ENCODE measurements at places on chromosomes 1 and 21.

DNA sequence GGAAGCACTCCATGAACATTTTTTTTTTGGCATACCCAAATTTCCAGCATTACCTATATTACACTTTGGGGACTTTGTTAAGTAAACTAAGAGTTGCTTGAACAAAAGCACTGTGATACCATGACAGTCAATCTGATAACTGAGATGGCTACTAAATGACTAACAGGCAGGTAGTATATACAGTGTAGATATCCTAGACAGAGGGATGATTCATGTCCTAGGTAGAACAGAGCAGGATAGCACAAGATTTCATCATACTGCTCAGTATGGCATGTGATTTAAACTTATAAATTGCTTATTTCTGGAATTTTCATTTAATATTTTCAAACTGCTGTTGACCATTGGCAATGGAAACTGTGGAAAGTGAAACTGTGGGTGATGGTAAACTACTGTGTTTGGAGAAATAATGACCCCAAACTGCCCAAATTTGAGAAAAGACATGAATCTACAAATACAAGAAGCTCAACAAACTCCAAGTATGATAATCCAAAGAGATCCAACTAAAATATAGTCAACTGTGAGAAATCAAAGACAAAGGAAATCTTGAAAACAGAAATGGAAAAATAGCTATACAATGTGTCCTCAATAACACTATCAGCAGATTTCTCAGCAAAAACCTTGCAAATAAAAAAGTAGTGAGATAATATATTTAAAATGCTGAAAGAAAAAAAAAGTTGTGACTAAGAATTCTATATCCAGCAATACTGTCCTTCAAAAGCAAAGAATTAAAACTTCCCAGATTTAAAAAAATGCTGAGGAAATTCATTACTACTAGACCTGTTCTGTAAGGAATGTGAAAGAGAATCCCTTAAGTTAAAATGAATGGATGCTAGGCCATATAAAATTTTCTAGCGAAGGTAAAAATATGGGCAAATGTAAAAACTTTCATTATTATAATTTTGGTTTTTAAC, 410.4 kb downstream of the DUSP10 start:
- no peak for DNase-seq

- DNase-seq = no peak
These were observed 176.5 kb downstream of the HIVEP3 start for GRCh38 chr1:41742219-41742618.

- DNase-seq = no peak
These were observed 4.8 kb upstream of the FAM110D start for GRCh38 chr1:26153966-26154532.

DNA sequence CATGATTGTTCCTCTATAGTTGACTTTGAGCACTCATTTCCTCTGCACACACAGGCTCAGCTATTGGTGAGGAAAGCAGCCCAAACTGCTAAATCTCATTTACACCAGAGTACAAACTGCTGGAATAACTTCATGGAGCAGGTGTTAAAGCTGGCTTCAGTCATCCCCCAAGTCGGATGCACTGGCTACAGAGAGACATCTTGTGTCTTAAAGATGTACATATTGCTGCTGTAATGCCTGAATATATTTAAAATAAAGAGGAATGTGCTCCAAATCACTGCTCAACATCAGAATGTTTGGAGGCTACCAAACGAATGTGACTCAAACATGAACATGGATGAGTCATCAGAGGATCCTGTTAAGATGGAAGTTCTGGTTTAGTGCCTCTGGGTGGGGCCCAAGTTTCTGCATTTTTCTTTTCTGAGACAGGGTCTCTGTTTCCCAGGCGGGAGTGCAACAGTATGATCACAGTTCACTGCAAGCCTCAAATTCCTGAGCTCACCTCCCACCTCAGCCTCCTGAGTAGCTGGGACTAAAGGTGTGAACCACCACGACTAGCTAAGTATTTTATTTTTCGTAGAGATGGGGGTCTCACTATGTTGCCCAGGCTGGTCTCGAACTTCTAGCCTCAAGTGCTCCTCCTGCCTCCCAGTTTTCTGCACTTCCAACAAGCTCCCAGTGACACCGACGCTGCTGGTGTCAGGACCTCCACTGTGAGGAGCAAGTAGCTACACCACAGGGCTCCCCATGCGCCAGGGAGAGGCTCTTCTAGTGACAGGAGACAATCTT, 79.0 kb upstream of the KRTAP19-8 start:
- no peak for DNase-seq

- DNase-seq = no peak
These were observed 13.3 kb upstream of the BARHL2 start for GRCh38 chr1:90730243-90731022.

- no peak for DNase-seq
These were observed 271.3 kb upstream of the KIAA0040 start for GRCh38 chr1:175463853-175464252.

GRCh38 chr1:245894843-245895242, 612.2 kb downstream of the SMYD3 start:
- DNase-seq = no peak

GRCh38 chr1:66951513-66951912, 26.7 kb downstream of the MIER1 start:
- no peak for DNase-seq

DNA sequence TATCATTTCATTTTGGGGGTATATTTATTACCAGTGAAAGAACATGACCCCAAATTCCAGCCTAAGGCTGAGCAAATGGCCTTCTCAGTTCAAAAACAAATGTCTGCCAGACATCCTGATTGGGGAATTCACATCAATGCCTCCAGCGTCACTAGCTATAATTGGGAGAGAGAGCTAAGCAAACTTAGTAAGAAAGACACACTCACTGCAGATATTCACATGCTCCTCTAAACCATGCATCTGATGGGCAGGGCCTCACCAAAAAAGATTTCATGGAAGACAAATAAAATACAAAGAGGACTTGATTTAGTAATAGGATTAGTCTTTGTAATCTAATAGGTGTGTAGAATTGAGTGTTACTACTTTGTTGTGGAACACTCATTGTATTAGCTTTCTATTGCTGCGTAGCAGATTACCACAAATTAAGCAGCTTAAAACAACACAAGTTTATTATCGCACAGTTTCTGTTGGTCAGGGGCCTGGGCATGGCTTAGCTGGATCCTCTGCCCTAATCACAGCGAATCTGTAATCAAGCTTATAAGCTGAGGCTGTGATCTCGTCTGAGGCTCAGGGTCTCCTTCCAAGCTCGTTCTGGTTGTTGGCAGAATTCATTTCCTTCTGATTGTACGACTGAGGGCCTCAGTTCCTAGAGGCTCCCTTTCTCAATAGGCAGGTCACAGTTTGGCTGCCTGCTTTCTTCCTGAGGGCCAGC, 243.0 kb downstream of the PBX1 start:
- DNase-seq = no peak

- DNase-seq = no peak
These were observed 2.8 kb downstream of the PTPRU start for GRCh38 chr1:29239142-29239541.

DNA sequence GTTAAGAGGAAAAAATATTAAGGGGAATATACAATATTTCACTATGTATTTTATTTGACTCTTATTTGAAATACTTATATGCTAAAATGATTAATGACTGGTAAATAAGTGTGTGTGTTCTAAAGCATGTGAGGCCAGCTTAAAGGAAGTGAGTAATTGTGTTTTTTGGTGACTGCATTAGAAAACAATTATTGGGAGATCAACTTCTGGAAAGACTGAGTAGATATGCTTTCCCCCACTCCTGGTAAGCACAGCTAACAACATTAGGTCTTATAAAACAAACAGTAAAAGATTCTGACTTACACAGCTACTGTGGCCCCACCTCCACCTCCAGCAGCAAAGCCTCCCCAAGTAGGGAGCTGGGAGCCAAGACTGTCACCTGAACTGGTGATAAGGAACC, 403.0 kb downstream of the SRGAP2C start:
- no peak for DNase-seq

DNA sequence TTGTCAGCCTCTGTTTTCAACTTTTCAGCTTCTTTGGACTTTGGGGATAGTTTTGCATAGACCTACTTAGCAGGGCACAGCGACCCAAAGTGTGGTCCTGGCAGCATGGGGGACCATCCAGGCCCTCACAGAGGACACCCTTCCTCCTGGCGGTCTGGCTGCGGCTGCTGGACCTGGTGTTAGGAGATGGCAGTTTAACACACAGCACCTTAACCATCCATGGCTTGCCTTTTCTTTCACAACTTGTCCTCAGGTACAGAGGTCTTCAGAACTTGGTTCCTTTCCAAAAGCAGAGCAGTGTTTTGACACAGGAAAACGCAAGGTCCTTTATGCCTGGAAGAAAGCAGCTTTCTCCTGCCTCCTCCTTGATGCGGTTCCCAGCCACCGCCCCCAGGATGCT, 68.1 kb downstream of the RHOU start:
- no peak for DNase-seq

- DNase-seq = no peak
These were observed 140.5 kb downstream of the SLC44A5 start for GRCh38 chr1:75470448-75470847.

GRCh38 chr1:85393490-85393889, 71.5 kb downstream of the DDAH1 start:
- no peak for DNase-seq

- DNase-seq = no peak
These were observed 66.1 kb upstream of the PLA2G4A start for GRCh38 chr1:186762653-186763052.

GRCh38 chr1:212633161-212633560, 24.6 kb downstream of the ATF3 start:
- DNase-seq = no peak

DNA sequence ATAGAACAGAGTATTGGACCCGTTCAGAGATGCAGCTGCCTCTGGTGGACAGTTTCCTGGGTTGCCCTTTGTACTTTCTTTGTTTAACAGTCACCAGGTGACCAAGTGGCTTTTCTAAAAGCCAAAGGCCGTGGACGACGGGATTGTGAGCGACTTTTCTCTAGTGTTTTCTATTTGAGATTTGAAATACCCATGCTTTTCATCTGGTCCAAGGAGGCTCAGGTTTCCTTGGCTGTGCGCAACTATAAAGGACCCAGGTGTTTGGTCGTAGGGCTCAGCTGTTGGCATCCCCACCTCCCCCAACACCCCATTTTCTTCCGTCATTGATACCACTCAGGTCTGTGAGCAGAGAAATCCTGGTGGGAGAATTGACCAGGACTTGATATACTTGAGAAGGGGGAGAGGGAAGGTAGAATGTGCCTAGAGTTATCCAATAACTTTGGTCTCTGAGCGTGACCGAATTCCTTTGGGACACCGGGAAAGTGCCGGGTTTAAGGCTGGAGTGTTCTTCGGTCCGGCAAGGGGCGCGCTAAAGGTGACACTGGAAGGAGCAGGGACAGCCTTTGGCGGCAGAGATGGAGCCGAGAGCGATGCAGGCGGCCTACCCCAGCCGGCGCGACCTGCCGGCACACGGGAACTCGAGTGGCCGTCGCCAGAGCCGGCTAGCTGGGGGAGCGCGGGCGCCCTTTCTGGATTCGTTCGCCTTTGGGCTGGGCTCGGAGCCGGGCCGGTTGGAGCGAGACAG, 83.4 kb upstream of the BMP8A start:
- DNase-seq = no peak

- DNase-seq = no peak
These were observed 25.6 kb downstream of the LDLRAP1 start for GRCh38 chr1:25568834-25569596.

DNA sequence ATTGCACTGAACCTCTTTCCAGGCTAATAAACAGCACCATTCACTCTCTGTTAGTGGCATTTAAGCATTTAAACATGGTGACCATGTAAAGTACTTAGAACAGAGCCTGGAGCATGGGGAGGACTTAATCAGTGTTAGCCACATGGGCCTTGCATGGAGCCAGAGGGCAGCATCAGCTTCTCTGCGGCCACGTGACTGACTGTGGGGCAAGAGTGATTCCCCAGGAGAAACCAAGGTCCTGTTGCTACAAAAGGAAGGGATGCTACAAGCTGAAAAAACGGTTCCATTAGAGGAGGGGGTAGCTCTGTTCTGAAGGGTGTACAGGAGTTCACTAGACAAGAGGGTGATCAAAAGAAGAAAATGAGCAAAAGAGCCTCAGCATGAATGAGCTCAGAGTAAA, 256.8 kb downstream of the MATN1 start:
- no peak for DNase-seq

DNA sequence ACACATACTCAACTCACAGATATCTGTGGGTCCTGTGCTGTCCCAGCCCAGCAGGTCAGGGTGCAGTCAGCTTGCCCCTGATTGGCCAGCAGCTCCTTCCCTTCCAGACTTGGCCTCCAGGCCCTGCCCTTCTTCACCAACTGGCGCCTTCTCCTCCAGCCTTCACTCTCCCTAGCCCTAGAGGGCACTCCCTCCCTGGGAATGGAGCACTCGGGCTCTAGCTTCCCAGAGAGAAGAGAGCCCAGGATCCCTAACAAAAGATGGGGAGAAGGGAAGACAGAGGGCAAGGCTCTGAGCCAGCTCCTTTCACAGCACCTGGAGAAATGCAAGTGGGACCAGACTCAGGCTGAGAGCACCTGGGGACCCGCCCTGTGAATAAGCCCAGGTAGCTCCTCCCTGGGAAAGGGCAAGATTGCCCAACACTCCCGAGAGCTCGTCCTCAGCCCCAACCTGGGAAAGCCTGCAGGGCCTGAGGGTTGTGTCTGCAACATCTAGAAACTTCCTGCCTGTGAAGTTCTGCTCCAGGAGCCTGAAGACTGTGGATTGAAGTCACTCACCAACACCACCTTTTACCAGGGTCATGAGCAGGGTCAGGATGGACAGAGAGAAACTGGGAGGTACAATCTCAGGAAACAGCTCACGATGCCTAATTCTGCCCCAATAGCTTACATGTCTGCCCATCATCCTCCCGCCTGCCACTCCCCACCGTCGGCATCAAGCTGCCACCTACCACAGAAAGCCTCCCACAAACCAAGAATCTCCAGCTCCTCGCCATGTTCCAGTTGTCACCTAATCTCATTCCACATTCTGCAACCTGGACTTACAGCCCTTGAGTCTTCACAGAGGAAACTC, at the start of gene PGLYRP4:
Gene PGLYRP4, minus strand, starts transcription at position 331 of the 852 bp plus-strand sequence. CDS start 909 bp downstream, outside the sequence.
- DNase-seq = no peak

- DNase-seq = no peak
These were observed 350.9 kb downstream of the S1PR1 start for GRCh38 chr1:101587741-101588140.

- no peak for DNase-seq
These were observed 9.0 kb downstream of the CFH start for GRCh38 chr1:196660852-196661251.

- DNase-seq = no peak
These were observed 75.0 kb downstream of the CLIC6 start for GRCh38 chr21:34743831-34744230.

- no peak for DNase-seq
These were observed 301.5 kb downstream of the RRAGC start for GRCh38 chr1:38558055-38558454.

DNA sequence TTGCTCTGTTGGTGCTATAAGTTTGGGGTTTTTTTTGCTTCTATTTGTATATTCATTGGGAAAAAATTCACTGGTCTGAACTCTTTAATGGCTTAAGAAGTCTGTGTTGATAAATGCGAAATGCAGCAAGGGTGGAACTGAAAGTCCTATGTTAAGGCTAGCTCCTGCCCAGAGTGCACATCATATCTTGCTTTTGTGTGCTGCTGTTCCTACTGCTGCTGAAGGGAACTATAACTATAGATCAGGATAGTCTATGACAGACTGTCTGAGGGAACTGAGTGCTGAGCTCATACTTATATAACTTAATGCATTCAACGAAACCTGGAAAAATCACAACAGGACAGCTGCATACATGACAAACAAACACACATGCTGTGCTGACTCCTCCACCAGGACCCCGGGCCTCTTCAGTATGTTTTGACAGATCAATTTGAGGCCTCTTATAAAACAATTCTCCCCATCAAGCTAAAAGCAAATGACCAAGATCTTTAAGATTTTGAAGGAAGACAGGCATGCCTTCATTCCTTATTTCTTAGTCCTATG, 1031.5 kb upstream of the ADGRL2 start:
- no peak for DNase-seq

All from esophagus squamous epithelium (tissue), 5 donors.